ENCODE measurements at places on chromosomes 1 and 21.

GRCh38 chr1:172417557-172417956 is 2.9 kb upstream of the C1orf105 start:
- DNase-seq = no peak

- DNase-seq = peak; percentile 82
Observed at GRCh38 chr1:109089242-109090015, 1.1 kb upstream of the TMEM167B start.

GRCh38 chr1:189962181-189962580 is 515.5 kb downstream of the BRINP3 start:
- DNase-seq = no peak

DNA sequence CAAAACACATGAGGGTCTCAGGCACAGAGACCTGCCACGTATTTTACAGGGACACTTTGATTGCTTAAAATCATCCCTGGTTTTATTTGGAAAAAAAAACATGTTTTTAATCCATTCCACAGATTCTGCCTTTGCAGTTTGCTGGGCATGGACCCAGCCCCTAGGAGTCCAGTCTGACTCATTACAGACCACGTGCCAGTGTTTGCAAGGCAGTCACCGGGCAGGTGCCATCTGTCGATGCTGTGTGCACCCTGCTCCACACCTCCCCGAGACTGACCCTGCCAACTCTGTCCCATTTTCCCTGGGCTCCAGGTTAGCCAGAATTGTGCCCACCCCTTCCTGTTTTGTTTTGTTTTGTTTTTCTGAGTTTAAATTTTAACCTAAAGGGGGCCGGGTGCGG is 148.4 kb upstream of the TMEM51 start:
- no peak for DNase-seq

DNA sequence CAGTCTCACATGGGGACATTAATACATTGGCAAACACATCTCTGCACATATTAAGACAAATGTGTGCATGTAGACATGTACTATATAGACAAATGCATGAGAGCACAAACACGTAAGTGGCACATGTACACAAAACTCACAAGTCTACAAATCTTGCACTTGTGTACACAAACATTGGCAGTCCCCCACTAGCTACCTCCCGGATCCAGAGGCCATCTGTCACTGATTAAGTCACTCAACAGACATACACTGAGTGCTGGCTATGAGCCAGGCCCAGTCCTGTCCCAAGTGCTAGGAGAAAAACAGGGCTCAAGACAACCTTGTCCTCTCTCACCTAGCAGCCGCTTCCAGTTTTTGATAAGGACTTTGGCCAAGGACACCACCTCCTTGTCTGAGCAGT is 7.0 kb downstream of the TCEA3 start:
- DNase-seq = no peak

DNA sequence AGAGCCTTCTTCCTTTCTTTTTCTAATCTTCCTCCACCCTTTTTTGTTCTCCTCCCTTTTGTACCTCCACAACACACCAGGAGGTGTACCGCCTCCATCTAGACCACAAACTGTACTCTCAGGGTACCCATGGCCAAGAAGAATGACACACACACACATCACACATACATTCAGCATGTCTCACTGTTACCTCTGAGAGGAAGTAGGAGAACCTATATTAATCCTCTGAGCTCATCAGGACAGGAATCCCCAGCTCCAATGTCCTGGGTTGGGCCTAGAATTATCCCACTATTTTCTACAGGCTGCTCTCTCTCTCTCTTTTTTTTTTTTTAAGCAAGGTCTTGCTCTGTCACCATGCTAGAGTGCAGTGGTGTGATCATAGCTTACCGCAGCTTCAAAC is 36.7 kb downstream of the ATP2B4 start:
- no peak for DNase-seq

- no peak for DNase-seq
Observed at GRCh38 chr1:18401921-18402320, 78.8 kb upstream of the KLHDC7A start.

DNA sequence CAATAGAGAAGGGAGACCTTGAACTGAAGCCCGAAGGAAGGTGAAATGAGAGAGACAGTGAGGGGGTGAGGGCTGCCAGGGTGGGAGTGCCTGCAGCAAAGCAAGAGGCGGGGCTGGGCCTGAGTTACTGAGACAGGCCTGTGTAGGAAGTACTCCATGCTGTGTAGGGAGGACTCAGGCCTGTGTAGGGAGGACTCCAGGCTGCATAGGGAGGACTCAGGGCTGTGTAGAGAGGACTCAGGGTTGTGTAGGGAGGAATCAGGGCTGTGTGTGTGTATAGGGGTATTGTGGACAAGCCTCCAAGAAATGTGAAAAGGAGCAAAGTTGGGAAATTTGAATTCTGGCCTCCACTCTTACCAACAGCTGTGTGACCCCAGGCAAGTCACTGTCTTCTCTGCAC is 133.8 kb upstream of the CACNA1E start:
- DNase-seq = no peak

DNA sequence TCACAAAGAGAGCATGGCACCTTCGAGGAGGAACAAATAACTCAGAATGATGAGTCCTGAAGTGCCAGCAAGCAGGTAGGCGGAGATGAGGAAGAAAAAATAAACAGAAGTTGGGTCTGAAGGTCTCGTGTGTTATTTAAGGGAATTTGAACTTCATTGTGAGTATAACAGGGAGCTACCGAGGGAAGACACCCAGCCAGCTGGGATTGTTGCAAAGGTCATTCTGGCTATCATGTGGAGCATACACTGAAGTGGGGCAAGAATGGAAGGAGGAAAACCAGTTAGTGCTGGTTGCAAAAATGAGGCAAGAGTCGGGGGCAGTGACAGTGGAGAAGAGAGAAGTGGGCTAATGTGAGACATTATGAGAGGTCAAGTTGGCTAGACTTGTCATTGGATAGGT is 53.6 kb upstream of the RAP1A start:
- DNase-seq = no peak

DNA sequence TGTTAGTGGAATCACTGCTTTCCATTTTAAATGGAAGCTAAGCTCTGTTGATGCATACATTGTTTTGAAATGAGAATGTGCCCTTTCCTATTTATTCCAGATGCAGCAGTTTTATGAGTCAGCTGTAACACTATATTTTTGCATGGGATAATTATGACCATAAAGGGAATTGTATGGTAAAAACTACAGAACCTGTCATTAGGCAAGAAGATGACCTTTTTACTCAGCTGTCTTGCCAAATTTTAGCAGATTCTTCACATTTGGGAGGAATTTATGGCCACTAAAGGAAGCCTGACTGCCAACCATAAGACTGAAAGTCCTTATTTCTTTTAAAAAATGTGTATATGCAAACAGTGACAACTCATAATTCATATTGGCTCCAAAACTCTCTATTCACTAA is 356.3 kb upstream of the PRMT6 start:
- no peak for DNase-seq

- DNase-seq = no peak
Observed at GRCh38 chr1:240591078-240591477, 20.9 kb downstream of the GREM2 start.

- no peak for DNase-seq
Observed at GRCh38 chr1:109823543-109824348, 60.0 kb upstream of the EPS8L3 start.

DNA sequence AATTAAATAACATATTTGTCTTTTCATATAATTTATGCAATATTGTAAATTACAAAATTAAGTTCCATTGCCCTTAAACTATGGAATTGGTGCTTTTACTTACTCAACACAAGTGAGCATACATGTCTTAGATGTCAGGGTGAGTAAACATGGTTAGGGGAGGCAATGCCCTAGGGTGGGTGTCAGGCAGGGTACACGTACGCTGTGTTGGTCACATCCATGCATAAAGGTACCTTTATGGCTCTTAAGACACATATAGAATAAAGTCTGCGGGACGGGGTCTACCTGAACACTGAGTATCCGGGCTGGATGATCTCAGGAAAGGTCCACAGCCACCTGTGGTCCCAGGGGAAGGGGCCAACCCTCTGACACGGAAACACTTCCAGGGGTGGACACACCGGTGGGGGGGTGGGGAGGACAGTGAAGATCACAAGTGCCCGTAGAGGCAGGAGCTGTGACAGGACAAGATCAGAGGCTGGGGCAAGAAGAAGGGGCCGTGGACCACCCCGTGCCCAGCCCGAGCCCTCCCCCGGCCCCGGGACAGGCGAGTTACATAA is 720 bp downstream of the LIN9 start:
- no peak for DNase-seq

DNA sequence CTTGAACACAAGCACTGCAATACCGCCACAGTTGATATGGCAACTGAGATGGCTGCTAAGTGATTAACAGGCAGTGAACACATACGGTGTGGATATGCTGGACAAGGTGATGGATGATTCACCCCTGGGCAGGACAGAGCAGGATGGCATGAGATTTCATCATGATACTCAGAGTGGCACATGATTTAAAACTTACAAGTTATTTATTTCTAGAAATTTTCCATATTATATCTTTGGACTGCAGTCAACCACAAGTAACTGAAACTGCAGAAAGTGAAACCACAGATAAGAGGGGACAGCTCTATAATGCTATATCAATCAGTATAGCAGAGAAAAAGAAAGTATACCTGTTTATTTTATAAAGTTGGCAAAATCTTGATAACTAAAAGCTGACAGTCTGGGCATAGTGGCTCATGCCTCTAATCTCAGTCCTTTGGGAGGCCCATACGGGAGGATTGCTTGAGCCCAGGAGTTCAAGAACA is 47.9 kb downstream of the PHACTR4 start:
- no peak for DNase-seq

DNA sequence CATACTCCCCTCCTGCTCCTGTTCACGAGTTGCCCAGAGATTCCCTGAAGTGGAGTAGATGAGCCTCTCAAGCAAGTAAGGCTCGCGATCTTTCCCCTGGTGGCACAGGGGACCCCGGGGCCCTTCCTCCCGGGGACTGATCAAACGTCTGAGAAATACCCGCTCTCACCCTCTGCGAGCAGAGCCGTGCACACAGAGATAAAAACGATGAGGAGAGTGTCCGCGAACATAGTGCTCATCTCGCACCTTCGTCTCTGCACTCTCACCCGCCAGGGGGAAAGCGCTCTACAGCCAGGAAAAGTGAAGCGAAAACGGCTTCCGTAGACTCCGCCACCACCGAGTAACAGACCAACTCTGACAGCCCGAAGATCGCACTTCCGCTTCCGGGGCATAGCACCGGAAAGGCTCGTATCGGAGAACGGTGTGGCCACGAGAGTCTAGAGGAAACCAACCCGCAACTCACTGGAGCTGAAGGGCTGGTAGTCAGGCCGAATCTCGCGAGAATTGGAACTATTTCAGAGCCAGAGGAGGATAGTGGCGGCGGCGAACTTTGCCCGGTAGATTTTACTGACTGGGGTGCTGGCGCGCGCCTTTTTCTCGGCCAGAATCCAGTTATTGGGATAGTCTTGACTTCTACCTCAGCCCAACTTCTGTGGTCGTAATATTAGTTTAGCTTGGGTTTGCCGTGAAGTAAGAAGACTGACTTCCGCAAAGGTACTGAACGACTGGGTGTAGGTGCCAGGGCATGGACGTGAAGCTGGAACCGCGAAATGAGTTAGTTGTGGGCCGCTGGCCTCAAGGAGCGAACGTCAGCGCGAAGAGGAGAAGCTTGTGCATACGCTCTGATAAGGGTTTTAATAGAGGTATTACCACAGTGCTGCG is at the start of gene TMCO1:
TSS of gene TMCO1 (minus strand) at position 356 of the 882 bp plus-strand sequence. CDS start at position 239, 117 bp downstream.
- peak; percentile 91 for DNase-seq

DNA sequence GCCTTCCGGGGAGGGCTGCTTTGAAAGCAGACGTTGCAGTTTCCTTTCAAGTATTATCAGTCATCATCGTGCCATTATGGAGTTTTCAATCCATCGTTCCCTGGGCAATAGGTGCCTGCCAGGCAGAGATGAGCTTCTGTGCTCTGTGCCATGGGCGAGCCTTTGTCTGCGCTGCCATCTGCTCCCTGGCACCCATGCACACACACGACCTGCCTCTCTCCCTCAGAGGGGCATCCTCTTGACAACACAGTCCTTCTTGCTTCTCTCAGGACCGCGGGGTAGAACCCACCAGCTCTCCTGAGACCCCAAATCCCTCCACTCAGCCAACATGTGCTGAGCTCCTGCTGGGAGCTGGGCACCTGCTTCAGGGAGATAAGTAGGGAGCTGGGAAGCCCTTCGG is 149.3 kb downstream of the HMGB4 start:
- DNase-seq = no peak

- DNase-seq = peak; percentile 6
Observed at GRCh38 chr1:155219592-155220031, 11.1 kb downstream of the MTX1 start.

GRCh38 chr1:44300852-44301251 is 54.2 kb downstream of the ERI3 start:
- DNase-seq = no peak

DNA sequence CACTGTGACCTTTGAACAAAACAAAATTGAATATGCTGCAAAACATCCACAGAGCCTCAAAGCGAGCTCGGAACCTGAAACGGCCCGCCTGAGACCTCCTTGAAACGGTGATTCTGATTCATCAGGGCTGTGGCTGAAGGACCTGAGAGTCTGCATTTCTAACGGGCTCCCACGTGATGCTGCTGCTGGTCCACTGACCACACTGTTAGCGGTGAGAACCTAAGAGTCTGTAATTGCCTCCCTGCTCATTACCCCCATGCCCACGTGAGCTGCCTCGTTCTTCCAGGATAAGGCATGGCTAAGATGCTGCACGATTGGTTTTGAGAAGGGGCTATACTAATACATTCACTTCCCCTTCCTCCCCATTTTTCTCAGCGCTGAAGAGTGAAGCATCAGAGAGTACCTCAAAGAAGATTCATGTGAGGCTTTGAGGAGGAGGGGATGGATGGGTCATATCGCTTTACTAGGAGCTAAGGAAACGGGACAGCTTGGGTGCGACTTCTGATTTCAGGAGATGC is 9.7 kb downstream of the TLR5 start:
- DNase-seq = peak; percentile 53

DNA sequence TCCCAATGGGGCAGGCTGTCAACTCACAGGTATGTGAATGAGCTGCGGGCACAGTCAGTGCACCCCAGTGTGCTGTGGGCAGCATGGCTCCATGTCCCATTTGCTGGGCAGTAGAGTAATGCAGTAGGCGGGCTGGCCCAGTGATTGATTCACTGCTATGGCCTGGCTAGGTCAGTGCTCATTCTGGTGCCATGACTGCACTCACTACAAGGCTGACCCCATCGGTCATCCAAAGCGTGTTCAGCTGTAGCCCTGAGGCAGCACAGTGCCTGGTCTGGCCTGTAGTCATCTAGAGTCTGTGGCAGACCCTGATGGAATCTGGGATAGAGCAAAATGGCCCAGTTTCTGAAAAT is 7.4 kb downstream of the HYI start:
- no peak for DNase-seq

GRCh38 chr21:32035617-32036016 is 162.8 kb downstream of the HUNK start:
- no peak for DNase-seq

Data from NCI-H748 treated with DMSO at 0.1 percent for 48 hours (cell line).